Left lung (tissue), 14 donors: ENCODE measurements at places on chromosomes 12 and 14. TPM values are rescaled to one million over a fixed set of nuclear protein-coding genes. Genes with fewer than 3 reads are reported as not detected.

GRCh38 chr12:111209811-111210210 is 159.1 kb downstream of the PHETA1 start:
- DNase-seq = no peak
- no peak overlapping the region for H3K4me3 ChIP-seq
- H3K4me1 ChIP-seq = no peaks in the 10 kb centered on the region

Gene SLC5A8
- polyA plus RNA-seq = 0.07 TPM

Gene TMEM52B
- 0.49 TPM for polyA plus RNA-seq

DNA sequence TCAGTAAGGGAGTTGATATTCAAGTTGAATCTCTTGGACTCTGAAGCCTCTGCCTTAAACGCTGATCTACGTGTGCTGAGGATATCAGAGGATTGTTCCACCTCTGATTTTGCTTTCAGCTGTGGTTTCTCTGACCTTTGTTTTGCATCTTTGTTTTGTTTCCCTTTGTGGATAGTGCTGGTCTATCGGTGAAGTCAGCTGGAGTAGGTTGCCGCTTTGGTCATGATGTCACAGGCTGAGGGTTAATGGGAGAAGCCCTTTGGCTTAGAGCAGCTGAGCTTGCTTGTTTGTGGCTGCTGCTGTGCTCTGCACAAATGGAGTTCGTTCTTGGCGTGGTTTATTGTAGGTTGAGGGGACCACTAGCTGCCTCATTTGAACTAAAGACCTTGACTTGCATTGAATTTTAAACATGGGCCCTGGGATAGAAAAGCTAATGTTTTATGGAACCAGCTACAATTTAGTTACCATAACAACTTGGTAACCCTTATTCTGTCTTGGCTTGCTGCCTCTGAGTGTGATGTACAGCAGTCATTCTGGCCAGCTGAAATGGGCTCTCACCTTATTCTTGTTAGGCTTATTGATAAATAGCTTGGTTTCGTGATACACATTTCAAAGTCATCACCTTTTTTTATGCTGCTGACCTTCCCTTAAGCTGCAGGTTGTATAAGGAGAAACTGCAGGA is 284.5 kb upstream of the E2F7 start:
- no peaks in the 10 kb centered on the region for H3K27me3 ChIP-seq
- no peaks in the 10 kb centered on the region for H3K36me3 ChIP-seq
- no peak overlapping the region for H3K4me3 ChIP-seq

Gene WNT1
- not detected for polyA plus RNA-seq

Gene SLC17A8
- polyA plus RNA-seq = 3.3 TPM

GRCh38 chr12:52675301-52675701 is 4.9 kb downstream of the KRT1 start:
- no peaks in the 10 kb centered on the region for H3K36me3 ChIP-seq
- H3K4me1 ChIP-seq = no peaks in the 10 kb centered on the region
- H3K4me3 ChIP-seq = no peak overlapping the region
- DNase-seq = no peak

DNA sequence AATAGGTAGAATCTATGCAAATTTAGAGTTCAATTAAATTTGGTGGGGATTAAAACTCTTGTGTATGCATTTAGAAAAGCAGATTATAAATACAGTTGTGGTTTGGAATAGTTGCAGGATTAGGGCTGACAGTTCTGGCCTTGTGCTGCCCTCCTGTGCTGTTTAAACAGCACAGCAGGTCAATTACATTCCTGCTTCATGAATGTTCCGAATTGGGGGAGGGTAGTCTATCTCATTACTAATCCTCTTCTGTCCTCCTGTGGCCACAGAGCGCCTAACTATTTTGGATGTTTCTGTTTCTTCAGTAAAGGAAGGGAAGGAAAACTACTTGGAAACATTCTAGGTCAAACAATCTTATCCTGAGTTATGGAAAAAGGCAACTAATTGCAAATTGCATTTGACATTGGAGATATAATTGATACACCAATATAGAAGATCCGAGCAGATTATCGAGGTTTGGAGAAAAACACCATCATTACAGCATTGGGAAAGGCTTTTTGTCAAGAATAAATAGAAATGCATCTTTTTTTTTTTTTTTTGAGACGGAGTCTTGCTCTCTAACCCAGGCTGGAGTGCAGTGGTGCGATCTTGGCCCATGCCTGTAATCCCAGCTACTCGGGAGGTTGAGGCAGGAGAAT is 8.7 kb upstream of the GPR19 start:
- no peak overlapping the region for H3K4me3 ChIP-seq
- no peak overlapping the region for H3K27ac ChIP-seq
- H3K4me1 ChIP-seq = peaks cover 6% of the 10 kb centered on the region
- peak; percentile 92 for DNase-seq
- H3K27me3 ChIP-seq = no peaks in the 10 kb centered on the region

- H3K36me3 ChIP-seq = no peaks in the 10 kb centered on the region
- H3K4me1 ChIP-seq = peaks cover 7% of the 10 kb centered on the region
- H3K27ac ChIP-seq = no peak overlapping the region
- no peaks in the 10 kb centered on the region for H3K27me3 ChIP-seq
- DNase-seq = no peak
- no peak overlapping the region for H3K4me3 ChIP-seq
Observed at GRCh38 chr12:56102683-56103065, 1.7 kb upstream of the PA2G4 start.

DNA sequence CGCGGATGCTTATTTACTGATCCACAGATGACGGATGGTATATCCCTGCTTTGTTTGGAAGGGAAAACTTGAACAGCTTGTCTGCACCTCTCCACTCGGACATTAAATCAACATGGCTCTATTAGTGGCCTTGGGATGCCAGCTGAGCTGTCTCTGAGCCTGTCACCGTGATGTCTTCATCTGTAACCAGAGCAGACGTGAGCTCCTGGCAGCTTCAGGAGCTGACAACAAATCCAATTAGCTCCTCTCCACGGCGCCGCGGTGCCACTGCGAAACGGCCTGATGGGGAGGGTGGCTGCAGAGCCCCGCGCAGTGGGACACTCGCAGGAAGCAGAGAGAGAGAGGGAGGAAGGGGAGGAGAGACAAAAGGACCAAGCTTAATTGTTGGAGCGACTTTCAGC is 112.3 kb downstream of the PAPOLA start:
- H3K4me3 ChIP-seq = no peak overlapping the region
- no peak for DNase-seq
- no peaks in the 10 kb centered on the region for H3K36me3 ChIP-seq
- peaks cover 51% of the 10 kb centered on the region for H3K27me3 ChIP-seq

DNA sequence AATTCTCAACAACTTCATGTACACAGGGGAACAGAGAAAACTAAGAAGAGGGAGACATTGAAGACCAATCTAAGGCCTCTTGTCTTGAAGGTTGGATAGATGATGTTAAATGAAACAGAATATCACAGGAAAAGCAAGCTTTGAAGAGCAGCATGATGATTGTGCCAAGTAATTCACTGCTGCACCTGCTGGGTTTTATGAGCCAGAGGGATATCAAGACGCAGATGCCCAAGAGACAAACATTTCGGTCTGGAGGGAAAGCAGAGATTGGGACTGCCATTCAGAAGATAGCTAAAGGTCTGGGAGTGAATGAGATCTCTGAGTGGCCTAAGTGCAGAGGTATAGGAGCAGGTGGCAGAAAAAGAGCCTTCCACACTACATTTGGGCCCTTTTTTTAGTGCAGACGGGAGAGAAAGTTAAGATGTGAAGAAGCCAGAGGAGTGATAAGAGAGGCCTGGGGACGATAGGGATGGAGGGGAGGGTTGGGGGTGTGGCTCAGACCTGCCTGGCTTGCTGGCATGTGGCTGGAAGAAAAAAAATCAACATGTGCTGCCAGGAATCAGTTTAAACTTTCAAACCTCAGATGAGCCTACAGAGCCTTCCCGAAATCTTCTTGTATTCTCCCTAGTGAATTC is 200.6 kb downstream of the AEBP2 start:
- no peak overlapping the region for H3K4me3 ChIP-seq
- H3K36me3 ChIP-seq = no peaks in the 10 kb centered on the region
- DNase-seq = no peak
- no peaks in the 10 kb centered on the region for H3K27me3 ChIP-seq
- H3K4me1 ChIP-seq = no peaks in the 10 kb centered on the region
- H3K27ac ChIP-seq = no peak overlapping the region

Gene PPP4R3A
- polyA plus RNA-seq = 118 TPM
